GM20000 (cell line): ENCODE measurements at places on chromosomes 2 and 18.

- DNase-seq, result no peak
Measured at GRCh38 chr2:177044671-177045070, 167.9 kb upstream of the HNRNPA3 start.

DNA sequence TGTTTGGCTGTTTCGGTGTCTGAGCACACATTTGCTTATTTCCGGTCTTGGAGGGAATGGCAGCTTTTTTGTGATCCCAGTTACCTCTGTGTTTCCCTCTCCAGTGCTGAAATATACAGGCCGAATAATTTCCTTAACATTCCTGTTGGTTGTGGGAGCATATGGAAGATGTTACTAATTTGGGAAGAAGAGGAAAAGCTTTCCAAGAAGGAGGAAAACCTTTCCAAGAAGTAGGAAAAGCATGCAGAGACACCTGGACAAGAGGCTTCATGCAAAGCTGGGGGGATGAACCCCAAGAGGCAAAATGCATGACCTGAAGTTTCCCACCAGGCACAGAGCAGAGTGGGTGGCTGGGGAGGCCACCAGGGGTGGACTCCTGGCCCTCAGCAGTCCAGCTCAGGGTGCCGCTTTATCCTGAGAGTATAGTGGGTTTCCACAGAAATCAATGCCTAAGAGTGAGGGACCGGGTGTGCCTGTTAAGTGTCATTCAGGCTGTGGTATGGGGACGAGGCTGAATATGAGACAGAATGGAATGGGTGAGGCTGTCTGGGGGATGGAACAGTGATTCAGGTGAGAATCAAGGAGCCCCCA, 25.5 kb upstream of the GNAL start:
- no peak for DNase-seq

GRCh38 chr2:152559008-152559407, 158.3 kb downstream of the PRPF40A start:
- no peak for DNase-seq

DNA sequence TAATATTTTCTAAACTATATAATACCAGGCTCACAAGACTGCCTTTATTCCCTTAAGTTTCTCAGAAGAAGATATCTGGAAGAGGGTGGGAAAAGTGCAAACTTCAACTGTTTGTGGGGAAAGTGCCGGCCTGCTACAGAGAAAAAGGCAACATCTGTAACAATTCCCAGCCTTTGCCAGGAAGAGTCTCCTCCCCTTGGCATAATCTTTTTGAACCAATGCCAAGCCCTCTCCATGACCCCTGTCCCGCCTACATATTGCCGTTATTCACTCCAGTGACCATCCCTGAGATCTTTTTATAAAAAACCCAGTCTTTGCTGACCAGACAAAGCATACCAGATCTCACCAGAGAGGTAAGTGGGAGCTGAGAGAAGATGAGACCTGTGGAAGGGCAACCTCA, at the start of gene REG3G:
TSS of gene REG3G (plus strand) at position 282 of the 400 bp plus-strand sequence. CDS start 392 bp downstream, outside the sequence.
- DNase-seq, result no peak

DNA sequence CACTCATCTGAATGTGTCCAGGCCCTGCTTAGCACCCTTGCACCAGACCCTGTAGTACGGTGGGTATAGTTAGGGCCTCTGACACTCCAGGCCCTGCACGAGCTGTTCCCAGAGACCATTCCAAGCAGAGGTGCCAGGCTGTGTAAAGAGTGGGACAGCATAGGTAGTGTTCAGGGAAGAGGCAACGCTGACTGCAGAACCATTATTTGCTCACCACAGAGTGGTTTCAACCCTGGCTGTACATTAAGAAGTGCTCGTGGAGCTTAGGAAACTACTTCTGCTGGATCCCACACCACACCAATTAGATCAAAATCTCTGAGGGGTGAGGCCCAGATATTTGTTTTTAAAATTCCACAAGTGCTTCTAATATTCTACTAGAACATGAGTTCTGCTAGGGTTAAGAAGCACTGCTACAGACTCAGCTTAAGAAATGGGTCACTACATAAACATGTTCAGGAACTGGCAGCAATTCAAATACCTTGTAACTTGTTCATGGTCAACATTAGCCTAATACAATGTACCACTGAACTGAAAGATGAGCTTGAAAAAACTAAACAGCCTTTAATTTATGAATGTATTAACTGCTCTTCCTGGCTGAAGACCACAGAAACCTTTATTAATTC, 183.0 kb downstream of the MYO5B start:
- DNase-seq, result no peak

GRCh38 chr2:238728330-238729260, 119.3 kb upstream of the TWIST2 start:
- no peak for DNase-seq

GRCh38 chr2:219252084-219252483, 959 bp upstream of the TUBA4B start:
- no peak for DNase-seq
